ENCODE measurements at places on chromosomes 6 and 20.

DNA sequence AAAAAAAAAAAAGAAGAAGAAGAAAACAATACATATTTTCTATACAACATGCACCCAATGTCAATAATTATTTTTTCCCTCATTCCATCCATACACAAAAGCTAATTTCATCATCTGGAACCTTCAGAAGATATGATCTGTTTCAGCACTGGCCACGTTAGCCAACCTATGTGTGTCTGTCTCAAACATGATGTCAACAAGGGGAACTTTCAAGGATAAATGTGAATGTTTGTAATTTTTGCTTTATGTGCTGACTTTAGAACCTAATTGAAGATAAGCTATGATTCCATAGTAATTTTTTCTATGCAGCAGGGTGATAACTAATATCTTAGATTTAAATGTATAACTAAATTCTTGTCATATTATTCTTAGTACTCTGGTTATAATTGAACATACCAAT, 37.9 kb downstream of the IPCEF1 start:
- peak; percentile 16 for DNase-seq

- DNase-seq = no peak
Measured at GRCh38 chr20:54184904-54185626, 11.3 kb upstream of the CYP24A1 start.

- no peak for DNase-seq
Measured at GRCh38 chr20:48785256-48785655, 42.5 kb downstream of the PREX1 start.

- no peak for DNase-seq
Measured at GRCh38 chr20:16104783-16105182, 468.5 kb downstream of the KIF16B start.

DNA sequence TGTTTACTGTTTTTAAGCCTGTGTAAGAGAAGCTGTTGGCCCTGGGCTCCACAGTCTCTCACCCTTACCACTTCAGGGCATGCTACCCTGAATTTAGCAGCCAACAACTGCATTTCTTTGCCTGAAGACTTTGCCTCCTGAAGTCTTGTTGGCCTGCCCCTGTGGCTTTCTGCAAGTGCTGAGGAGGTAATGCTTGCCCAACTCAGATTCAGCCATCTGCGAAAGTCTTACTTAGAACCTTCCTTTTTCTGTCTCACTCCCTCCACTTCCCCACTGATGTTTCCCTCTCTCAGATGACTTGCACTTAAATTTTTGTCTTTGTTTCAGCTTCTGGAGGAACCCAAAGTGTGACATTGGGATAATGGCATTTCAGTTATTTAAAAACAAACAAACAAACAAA, 11.8 kb upstream of the IBTK start:
- no peak for DNase-seq

DNA sequence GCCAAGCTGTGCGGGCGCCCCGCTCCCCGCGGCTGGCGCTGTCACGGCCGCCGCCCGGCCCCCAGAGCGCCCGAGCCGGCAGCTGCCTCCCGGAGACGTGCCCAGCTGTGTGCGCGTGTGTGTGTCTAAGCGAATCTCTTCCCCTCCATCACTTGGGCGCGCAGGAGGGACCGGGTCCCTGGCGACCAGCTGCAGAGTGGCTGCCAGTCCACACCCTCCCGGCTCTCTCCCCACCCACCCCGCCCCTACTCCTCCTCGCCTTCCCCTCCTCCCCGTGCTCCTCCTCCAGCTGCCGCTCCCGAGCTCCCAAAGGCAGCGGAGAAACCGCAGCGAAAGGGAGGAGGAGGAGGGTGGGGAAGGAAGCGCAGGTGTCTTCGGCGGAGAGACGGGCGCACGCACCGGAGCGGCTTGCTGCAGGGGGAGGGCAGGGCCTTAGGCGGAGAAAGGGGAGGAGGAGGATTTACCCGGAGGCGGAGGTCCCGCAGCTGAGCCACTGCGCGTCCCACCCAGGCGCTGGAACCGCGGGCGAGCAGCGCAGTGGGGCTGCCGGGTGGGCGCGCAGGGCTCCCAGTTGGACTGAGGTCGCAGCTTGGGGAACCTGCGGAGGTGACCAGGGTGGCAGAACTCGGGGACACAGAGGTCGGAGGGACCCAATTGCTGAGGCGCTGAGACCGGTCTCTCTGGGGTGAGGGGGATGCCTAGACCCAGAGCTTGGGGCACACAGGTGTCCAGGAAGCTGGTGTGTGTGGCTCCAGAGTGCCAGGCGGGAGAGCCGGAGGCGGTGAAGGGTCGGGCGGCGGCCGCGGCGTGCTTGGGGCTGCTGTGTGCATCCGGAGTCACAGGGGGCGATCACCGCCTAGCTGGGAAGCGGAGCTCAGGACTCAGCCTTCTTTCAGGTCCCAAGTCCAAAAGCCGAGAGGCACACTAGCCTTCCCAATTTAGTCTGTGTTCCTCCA, at the start of gene HS3ST5:
Gene HS3ST5, minus strand, starts transcription at position 198 of the 956 bp plus-strand sequence. CDS start 280,178 bp downstream, outside the sequence.
- peak; percentile 7 for DNase-seq

GRCh38 chr6:132614554-132614953, 9.5 kb downstream of the TAAR2 start:
- DNase-seq = no peak
